ENCODE measurements at places on chromosomes 3 and 15. TPM values are rescaled to one million over a fixed set of nuclear protein-coding genes. Genes with fewer than 3 reads are reported as not detected.

Gene C3orf85
- total RNA-seq = not detected

Gene COL6A5
- not detected for total RNA-seq

Gene CCR5
- not detected for total RNA-seq

Gene CSPG5
- 1.2 TPM for total RNA-seq

Gene CHDH
- total RNA-seq = 2.7 TPM

Gene FURIN
- 59.2 TPM for total RNA-seq

Gene ZNF148
- total RNA-seq = 11.4 TPM

Gene DNASE1L3
- not detected for total RNA-seq

Gene P2RY14
- not detected for total RNA-seq

Gene PPP1R14D
- 0.32 TPM for total RNA-seq

Gene GPR149
- total RNA-seq = not detected

Gene CCDC13
- 0.49 TPM for total RNA-seq

Gene TM6SF1
- total RNA-seq = 0.10 TPM

Gene AGBL1
- total RNA-seq = not detected

Gene ELL3
- total RNA-seq = 2.2 TPM

Gene CKMT1A
- 3.3 TPM for total RNA-seq

Gene DHFR2
- total RNA-seq = 3.1 TPM

Gene IGSF10
- total RNA-seq = 0.78 TPM

Gene SIN3A
- 32.3 TPM for total RNA-seq

Gene FXR1
- 81.9 TPM for total RNA-seq

Gene HES1
- total RNA-seq = 14.3 TPM

Gene DAZL
- total RNA-seq = not detected

Gene FOXB1
- total RNA-seq = not detected

Gene EPHA3
- total RNA-seq = not detected

Gene FANCD2OS
- total RNA-seq = not detected
